Stimulated activated CD8-positive, alpha-beta memory T cell treated with anti-CD3 and anti-CD28 coated beads, Interleukin-15, amount 100 ng/mL, for 4 hours (primary cell): ENCODE measurements at places on chromosomes 7 and 10.

DNA sequence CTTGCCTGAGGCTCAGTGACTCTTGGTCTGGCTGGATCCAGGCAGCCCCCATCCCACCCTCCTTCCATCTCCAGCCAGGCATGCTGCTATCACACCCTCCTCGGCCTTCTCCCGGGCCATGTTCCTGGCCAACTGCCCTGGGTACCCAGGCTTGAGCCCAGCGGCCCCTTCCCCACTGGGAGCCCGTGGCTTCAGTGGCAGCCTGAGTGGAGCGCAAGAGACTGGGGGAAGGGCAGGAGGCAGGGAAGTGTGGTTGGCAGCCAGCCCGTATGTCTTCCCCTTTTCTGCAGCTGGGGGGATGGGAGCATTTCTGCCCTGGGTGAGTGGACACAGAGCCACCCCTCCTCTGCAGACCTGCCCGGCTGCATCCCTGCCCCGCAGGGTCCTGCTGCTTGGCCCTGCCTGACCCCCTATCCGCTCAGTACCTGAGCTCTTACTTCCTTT lies 148.5 kb downstream of the ARHGAP22 start:
- no peak for DNase-seq

DNA sequence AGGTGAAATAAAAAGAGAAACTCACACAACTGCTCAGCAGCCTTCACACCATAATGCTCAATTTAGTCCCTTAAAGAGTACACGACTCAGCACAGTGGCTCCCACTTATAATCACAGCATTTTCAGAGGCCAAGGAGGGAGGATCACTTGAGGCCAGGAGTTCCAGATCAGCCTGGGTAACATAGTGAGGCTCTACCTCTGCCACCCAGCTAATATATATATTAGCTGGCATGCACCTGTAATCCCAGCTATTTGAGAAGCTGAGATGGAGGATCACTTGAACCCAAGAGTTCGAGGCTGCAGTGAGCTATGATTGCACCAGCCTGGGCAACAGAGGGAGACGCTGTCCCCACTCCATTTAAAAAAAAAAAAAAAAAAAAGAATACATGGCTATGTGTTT lies 2.2 kb downstream of the ITIH2 start:
- no peak for DNase-seq

DNA sequence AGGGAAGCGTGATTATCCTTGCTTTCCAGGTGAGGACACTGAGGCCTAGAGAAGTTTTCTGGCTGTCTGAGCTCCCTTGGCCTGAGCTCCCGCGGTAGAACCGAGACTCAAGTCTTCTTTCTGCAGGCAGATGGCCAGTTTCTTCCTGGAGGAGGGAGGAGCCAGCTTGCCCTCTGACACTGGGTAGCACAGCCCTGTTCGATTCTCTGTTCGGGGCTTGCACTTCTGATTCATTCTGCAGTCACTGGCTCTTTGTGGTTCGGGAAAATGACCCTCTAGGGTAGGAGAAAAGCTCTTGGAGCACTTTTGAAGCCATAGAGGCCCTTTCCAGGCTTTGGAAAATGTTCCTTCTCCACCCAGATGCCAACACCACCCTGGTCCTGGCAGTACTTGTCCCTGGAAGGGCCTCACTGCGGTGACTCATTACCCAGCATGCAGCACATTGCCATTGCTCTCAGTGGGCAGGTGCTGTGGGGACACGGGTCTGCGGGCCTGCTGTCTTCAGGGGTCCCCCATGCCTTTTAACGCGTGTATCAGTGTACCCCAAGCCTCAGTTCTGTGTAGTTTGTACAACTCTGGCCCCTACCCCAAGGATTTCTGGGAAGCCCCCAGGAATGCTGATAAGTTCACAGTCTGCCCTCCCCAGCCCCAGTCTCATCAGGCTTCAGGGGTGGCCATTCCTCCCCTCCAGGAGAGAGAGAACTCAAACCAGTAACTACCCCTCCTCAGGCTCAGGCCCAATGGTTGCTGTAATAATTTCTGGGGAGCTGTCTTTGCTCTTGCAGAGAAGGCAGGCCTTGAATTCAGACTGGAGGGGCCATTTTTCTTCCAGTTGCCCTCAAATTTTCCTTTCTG lies 11.9 kb downstream of the CHST3 start:
- DNase-seq = no peak

GRCh38 chr7:8063706-8064297 lies 95.2 kb downstream of the GLCCI1 start:
- no peak for DNase-seq

DNA sequence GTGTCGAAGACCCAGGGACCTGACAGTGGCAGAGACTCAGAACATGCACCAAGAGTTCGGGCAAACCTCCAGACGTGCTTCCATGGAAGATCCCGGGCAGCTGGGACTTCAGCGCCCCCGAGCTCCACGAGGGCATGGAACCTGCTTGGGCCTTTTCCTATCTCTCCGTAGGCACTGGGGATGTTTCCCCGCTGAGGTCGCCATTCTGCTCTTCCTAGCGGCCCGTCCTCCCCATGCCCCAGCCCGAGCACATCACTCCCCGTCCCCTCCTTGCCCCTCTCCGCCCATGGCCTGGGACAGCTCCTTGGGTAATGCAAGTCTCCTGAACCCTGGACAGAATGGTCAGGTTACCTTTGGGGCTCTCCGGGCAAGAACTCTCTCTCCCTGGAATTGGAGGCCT lies 32.3 kb upstream of the SHH start:
- DNase-seq = no peak
